ENCODE measurements at places on chromosomes 5 and 9. TPM values are rescaled to one million over a fixed set of nuclear protein-coding genes. Genes with fewer than 3 reads are reported as not detected.

C9orf50 gene
- 0.17 TPM for total RNA-seq

TXNDC15 gene
- total RNA-seq: 65.9 TPM

MSANTD3 gene
- 59.6 TPM for total RNA-seq

TBC1D2 gene
- total RNA-seq: 8.2 TPM

CDC20B gene
- not detected for total RNA-seq

STPG3 gene
- total RNA-seq: not detected

LURAP1L gene
- total RNA-seq: 87.6 TPM

TAF11L5 gene
- not detected for total RNA-seq

DMRT3 gene
- total RNA-seq: not detected

EIF4E1B gene
- not detected for total RNA-seq

GNA14 gene
- total RNA-seq: 0.26 TPM

MELK gene
- total RNA-seq: 6.2 TPM

LCNL1 gene
- 3.3 TPM for total RNA-seq

CRAT gene
- 33.6 TPM for total RNA-seq

LECT2 gene
- total RNA-seq: not detected

CDH18 gene
- not detected for total RNA-seq

ADGRV1 gene
- total RNA-seq: 0.17 TPM

WDR55 gene
- 25.2 TPM for total RNA-seq

PCDHAC1 gene
- 0.51 TPM for total RNA-seq

POLR3G gene
- 4.9 TPM for total RNA-seq

FGF1 gene
- 0.77 TPM for total RNA-seq

TPPP gene
- 0.26 TPM for total RNA-seq

GNAQ gene
- total RNA-seq: 30.4 TPM

OGN gene
- total RNA-seq: 1.3 TPM
